ENCODE measurements at places on chromosomes 1 and 21.

GRCh38 chr1:228265167-228265566 is 57.3 kb downstream of the OBSCN start:
- no peak for DNase-seq

DNA sequence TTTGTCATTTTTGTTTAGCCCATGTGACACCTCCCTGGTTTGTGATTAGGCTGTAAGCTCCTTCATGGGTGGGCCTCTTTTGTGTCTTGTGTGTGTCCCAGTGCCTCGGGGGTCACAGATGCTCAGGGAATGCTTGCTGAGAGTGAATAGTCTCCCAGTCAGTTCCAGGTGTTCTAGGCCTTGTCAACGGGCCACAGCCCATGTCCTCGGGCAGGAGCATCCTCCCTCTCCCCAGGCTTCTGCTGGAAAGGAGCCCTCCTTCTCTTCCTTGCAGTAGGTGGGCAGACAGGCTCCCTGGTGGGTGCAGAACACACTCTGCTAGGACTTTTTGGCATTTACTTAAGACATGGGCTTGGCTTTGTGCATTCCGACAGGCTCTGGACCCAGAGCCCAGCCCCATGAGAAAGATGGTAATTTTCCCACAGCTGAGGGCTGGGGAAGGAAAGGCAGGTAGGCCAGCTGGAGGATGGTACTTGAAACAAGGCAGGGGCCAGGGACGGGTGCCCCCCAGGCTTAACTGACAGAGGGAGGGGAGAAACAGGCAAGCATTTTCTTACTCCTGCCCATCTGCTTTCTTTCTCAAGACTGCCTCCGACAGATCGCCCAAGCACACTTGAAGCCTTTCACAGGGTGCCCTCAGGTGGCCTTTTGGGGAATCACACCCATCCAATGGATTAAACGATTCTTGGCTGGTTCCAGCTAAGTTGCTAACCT is 7.1 kb upstream of the CPLANE2 start:
- DNase-seq = peak; percentile 81

- DNase-seq = no peak
Observed at GRCh38 chr1:221823149-221823548, 81.3 kb upstream of the DUSP10 start.

- no peak for DNase-seq
Observed at GRCh38 chr21:45326891-45327440, 39.3 kb upstream of the POFUT2 start.

- no peak for DNase-seq
Observed at GRCh38 chr1:62362061-62362917, 43.1 kb upstream of the KANK4 start.

- DNase-seq = no peak
Observed at GRCh38 chr1:242747233-242747632, 222.7 kb upstream of the PLD5 start.

DNA sequence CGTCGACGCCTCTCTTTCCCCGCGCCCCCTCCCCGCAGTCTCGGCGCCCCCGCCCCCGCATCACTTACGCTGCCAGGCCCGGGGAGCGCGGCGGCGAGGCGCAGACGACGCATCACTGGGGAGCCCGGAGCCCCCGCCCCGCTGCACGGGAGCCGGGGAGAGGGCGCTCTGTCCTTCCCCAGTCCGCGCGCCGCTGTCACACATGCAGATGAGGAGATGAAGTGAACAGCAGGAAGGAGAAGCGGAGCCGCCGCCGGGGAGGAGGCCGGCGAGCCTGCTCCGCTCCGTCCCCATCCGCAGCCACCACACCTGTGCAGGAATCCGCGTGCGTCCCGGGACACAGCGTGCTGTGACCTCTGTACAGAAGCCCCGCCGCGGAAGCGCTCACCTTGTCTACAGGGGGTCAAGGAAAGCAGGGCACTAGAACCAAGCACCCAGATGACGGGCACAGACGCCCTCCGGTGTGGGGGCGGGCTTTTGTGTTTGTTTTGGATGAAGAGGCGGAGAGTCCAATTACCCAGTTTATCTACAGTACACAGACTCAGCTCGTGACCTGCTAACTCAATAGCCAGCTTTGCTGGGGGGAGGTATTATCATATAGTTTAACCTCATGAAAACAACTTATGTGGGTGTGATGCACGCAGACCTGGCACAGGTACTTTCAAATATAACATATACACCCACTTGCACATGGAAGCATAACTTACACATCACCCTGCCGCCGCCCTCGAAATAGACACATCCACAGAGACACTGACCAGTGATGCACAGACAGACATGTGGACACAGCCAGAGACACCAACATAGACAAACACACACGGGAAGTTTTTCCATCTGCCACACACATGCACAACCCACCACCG is 12.4 kb downstream of the KLHDC8A start:
- no peak for DNase-seq

GRCh38 chr1:21764615-21765423 is 18.1 kb downstream of the USP48 start:
- DNase-seq = peak; percentile 77

GRCh38 chr1:53685272-53686051 is 53.5 kb downstream of the GLIS1 start:
- no peak for DNase-seq

DNA sequence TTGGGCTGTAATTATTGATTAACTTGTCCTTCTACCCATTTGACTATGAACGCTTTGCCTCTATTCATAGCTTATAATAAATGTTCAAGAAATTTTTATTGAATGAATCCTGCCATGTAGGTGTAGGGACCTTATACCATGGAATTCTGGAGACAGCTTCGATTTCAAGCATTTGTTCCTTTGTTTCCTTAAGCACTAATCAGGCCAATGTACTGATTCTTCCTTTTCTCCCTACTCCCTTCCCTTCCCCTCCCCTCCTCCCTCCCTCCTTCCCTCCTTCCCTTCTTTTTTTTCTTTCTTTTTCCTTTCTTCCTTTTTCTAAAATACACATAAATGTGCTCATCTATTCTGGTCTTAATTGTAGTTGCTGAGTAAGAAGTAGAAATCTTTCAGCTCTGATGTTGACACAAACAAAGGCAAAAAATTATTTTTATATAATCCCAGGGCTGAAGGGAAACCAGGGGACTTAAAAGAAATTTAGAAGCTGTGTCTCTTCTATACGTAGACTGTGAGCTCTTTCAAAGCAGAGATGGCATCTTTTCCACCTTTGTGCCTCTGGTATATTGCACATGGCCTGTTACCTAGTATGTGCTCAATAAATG is 24.9 kb upstream of the DNM3 start:
- DNase-seq = no peak

DNA sequence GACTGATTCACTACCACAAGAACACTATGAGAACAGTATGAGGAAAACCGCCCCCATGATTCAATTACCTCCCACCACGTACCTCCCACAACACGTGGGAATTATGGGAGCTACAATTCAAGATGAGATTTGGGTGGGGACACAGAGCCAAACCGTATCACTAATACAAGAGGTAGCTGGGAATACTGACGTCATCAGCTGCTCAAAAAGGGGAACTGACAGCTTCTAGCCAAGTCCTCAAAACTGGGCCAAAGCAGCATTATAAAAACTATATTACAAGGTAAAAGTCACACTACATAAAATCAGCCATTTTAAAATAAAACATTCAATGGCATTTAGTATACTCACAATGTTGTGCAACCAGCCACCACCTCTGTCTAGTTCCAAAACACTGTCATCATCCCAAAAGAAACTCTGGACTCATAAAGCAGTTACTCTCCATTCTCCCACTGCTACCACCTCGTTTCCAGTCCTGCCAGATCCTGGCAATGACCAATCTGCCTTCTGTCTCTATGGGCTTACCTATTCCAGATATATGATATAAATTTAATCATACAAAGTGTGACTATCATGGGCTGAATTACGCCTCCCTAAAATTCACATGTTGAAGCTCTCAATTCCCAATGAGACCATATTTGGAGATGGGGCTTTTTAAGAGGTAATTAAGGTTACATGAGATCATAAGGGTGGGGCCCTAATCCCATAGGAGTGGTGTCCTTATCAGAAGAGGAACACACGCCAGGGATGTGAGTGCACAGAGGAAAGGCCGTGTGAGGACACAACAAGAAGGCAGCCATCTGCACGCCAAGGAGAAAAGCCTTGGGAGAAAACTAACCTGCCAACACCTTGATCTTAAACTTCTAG is 192.1 kb downstream of the SETD4 start:
- no peak for DNase-seq

DNA sequence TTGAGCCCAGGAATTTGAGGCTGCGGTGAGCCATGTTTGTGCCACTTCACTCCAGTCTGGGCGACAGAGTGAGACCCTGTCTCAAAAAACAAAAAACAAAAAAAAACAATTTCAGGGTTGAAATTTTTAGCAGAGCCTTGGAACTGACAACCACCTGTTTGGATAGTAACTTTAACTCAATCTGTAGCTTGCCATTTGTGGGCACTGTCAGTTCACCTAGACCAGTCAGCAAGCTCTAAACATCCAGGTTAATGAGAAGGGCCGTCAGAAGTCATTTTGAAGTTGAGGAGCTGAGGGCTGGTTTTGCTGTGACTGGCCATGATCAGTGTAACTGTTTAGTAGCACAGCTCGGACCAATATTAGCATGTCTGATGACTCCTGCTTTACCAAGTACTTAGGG is 8.4 kb downstream of the TRAPPC10 start:
- no peak for DNase-seq

GRCh38 chr1:110133436-110133835 is 16.9 kb upstream of the SLC6A17 start:
- peak; percentile 72 for DNase-seq

GRCh38 chr1:209737118-209737505 is 18.7 kb upstream of the TRAF3IP3 start:
- DNase-seq = no peak

DNA sequence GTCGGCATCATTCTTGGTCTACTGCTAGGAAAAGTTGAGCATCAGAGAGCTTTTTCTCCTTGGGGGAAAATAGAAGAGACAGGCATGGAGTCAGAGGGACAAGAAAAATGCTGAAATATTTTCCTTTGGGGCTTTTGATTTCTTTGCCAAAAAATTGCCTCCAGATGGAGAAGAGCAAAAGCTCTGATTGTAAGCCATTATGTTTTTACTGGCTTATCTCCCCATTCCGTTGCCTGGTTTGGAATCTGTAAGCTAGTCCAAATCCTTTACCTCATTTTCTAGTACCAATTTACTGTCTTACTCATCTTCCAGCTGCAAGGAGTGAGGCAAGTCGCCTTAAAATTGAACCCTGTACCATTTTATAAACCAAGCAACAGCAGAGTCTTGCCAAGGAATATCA is 23.3 kb upstream of the NBL1 start:
- no peak for DNase-seq

GRCh38 chr1:168234846-168235547 is 9.2 kb downstream of the SFT2D2 start:
- DNase-seq = no peak

DNA sequence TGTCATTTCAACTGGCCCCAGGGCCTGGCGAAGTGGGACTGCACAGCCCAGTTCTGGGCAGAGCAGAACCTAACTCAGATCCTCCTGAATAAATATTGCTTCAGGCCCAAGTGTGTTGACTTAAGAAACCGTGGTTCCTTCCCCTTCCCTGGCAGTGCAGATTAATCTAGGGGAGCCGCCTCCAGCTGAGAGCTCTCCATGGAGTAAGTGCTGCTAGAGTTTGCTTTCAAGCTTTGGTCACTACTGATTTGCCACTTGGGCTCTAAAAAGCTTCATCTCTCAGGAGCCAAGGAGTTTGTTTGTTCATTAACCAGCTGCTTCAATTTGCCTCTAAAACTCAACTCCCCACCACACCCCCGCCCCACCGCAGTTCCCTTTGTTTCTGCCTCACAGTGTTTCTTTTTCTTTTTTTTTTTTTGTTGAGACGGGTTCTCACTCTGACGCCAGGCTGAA is 112.1 kb downstream of the DTL start:
- no peak for DNase-seq

DNA sequence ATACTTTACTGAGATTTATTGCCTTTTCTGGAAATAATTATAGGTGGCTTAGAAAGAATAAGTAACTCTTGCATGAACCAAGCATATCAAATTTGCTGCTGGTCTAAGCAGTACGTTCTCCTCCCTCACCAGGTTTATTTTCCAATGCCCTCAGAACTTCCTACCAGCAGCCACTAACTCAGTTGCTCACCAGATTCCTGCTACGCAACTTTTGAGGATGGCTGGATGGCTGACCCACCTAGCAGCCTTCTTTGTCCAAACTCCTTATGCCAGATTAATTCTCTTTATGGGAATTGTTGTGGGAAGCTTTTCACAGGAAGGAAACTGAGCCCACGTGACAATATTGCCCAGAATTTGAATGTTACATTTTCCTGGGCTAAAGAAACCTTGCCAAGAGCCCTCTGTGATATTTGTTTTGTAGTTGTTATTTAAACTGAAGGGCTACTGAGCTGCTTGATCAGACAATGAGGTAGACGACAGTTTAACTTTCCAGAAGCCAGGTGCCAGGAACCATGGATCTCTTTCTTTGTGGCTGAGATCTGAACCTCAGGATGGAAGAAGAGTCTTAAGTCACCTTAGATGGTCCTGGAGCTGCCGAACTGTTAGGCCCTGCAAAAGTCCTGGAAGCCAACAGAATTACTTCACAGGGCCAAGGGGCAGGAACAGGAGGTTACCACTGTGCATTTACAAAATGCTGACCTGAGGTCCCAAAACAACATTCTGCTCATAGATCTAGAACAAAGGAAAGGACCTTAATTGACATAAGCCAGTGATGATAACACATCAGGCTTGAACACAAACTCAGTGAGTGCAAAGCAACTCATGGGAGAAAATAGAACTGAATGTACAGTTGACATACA is 85.5 kb upstream of the ATP1A1 start:
- no peak for DNase-seq

GRCh38 chr1:44114098-44114497 is 4.5 kb upstream of the KLF17 start:
- DNase-seq = no peak

GRCh38 chr1:1122078-1122811 is 6.4 kb upstream of the C1orf159 start:
- peak; percentile 37 for DNase-seq

- DNase-seq = no peak
Observed at GRCh38 chr1:27509127-27510080, 19.4 kb upstream of the WASF2 start.

- no peak for DNase-seq
Observed at GRCh38 chr1:6057170-6057845, 11.6 kb downstream of the KCNAB2 start.

- DNase-seq = no peak
Observed at GRCh38 chr1:117051224-117052064, 8.7 kb upstream of the TTF2 start.

DNA sequence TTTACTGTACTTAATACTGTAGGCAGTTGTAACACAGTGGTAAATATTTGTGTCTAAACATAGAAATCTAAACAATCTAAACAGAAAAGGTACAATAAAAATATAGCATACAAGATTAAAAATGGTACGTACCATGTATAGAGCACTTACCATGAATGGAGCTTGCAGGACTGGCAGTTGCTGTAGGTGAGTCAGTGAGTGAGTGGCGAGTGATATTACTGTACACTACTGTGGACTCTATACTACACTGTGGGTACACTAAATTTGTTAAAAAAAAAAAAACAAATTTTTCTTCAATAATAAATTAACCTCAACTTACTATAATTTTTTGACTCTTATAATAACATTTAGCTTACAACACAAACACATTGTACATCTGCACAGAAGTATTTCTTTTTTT is 39.5 kb upstream of the MYOCOS start:
- DNase-seq = no peak
